Lung microvascular endothelial cell (primary cell): ENCODE measurements at places on chromosomes 16 and 17. TPM values are rescaled to one million over a fixed set of nuclear protein-coding genes. Genes with fewer than 3 reads are reported as not detected.

TEKT3 gene
- total RNA-seq: not detected in 2 replicates

CD300LG gene
- total RNA-seq: under 0.01 TPM in 1 of 2 replicates, not detected in the other

LRRC36 gene
- total RNA-seq: not detected in 2 replicates

HID1 gene
- total RNA-seq: 21.4 and 44.8 TPM in 2 replicates

AP2B1 gene
- total RNA-seq: 77.8 and 85.9 TPM in 2 replicates
